ENCODE measurements at places on chromosomes 7 and 10.

DNA sequence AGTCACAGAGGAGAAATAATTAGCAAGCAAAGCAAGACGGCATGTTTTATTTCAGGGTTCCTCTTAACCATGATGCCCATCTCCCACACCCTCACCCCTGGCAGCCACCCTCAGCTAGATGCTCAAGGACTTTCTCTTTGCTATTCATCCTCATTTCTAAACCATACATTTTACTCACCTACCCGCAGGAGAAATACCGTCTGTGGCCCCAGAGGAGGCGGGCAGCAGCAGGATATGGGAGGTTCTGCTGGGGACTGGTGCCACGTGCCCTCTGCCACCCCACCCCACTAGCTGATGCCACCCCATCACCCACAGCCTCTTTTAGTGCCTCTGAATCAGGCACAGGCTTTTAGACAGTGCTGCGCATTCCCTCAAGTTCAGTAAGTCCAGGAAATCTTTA is 168.7 kb upstream of the ITGB1 start:
- no peak for DNase-seq

- DNase-seq, result no peak
Observed at GRCh38 chr7:111931016-111931517, 275.1 kb downstream of the DOCK4 start.

GRCh38 chr10:33325929-33326328 is 8.5 kb downstream of the NRP1 start:
- DNase-seq, result no peak

DNA sequence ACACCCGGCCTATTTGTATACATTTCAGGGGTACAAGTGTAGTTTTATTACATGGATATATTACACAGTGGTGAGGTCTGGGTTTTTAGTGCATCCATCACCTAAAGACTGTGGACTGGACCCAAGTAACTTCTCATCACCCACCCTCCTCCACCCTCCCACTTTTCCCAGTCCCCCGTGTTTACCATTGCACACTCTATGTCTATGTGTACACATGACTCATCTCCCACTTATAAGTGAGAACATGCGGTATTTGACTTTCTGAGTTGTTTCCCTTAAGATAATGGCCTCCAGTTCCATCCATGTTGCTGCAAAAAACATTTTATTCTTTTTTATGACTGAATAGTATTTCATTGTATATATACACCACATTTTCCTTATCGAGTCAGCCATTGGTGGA is 98.9 kb upstream of the WAC start:
- no peak for DNase-seq

DNA sequence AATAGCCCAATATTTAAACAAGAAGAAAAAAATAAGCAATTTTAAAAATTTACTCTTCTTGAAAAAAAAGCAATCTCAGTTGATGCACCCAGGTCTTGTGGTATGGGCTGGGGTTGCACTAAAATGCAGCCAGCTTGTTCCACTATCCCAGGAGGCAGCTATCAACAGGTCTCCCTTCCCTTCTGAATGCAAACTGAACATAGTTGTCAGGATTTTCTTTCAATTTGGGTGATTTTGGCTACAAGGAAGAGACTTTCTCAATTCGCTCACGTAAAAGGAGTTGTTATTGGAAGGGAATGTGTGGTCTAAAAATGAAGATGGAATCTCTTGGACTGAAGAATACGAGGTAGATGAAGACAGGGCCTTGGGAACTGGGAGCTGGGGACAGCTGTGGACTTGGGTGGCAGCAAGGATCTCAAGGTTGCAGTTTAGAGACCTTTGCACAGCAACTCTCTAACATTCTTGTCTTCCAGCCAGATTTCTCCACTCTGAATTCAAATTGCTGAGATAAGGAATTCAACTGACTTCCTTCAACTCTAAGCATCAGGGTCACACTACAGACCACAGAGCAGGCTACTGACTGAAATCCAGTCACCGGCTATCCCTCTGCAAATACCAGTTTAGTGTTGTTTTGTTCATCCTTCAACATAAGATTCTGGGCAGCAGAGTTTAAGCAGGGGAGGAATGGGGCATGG is 3.1 kb upstream of the TMEM26 start:
- no peak for DNase-seq

DNA sequence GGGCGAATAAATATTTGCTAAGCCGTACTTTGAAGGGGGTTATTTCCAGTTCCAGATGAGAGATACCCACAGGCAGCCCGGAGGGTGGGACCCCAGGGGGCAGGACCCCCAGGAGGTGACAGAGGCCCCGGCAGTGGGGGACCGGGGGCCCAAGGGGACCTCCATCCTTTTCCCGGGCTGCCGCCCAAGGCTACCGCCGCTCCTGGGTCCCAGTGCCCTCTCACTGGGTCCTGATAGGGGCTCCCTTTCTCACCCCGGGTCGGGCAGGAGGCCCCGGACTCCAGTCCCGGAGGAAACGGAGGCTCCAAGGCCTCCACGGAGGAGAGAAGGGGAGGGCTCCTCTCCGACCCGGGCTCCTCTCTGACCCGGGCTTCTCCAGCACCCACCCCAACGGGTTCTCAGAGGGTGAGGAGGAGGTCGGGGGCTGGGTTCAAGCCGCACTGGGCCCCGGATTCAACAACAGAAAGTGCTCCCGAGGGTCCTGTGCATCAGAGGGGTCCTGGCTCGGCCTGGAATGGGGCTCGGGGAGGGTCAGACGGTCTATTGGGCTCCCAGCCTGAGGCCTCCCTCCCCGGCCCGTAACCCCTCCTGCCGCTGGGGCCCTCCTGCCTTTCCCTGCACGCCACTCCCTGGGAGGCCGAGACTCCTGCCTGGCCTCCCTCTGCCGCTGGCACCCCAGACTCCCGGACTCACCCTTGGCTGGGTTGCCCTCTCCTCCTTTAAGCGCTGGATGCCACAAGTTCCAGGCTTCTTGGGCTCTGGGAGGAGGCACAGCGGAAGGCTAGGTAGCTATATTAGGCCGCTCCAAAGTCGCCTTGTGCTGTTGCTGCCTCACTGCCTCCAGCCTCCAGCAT is 62.5 kb downstream of the ZNF37A start:
- DNase-seq, result no peak

GRCh38 chr7:42987648-42988214 is 55.6 kb downstream of the MRPL32 start:
- DNase-seq, result no peak

DNA sequence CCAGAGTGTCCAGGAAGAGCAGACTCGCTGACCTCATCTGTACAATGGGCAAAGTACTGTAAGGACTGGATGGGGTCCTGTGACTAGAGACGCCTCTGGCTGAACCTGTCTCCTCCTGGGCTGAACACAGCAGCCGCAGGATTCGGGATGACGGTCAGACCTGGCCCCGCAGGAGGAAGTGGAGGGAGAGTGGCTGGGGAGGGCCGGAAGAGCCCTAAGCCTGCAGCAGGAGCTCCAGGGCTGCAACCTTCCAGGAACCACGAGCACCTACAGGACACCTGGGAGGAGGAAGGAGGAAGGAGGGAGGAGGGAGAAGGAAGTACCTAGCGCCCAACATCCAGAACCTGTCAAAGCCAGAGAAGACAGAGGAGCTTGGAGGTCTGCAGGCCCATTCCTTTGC is 30.3 kb downstream of the TNRC18 start:
- no peak for DNase-seq

- no peak for DNase-seq
Observed at GRCh38 chr10:75477680-75478079, 46.3 kb downstream of the LRMDA start.

DNA sequence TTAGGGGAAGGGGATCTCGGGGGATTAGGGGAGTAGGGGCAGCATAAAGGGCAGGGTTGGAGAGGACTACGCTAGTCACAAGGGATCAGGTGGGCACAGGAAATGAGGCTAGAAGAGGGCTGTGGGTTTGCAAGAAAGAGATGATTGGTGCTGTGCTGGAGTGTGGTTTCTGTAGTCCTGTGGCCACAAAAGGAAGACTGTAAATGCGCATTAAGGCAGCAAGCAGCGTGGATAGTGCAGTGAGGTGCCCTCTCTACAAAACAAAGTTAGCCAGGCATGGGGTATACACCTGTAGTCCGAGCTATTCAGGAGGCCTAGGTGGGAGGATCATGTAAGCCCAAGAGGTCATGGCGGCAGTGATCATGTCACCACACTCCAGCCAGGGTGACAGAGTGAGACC is 212.1 kb downstream of the MLLT10 start:
- DNase-seq, result no peak

GRCh38 chr7:139054101-139054500 is 18.3 kb upstream of the ZC3HAV1L start:
- DNase-seq, result no peak

- no peak for DNase-seq
Observed at GRCh38 chr10:44201656-44202055, 183.2 kb downstream of the CXCL12 start.

DNA sequence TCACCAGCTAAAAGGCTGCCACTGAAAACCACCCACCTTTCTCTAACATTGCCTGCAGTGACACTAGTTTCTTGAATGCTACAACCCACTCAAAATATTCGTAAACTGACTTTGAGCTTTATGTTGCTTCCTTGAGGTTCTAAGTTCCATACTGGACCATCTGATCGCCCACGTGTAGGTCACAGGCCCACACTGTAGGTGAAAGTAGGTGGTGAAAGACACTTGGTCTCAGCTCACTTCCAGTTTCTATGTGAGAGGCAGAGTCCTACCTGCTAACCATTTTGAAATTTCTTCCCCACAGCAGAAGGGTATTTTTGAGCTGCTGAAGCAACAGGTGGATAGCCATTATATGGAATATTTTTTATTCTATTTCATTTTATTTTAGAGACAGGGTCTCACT is 97.3 kb downstream of the MYO3A start:
- no peak for DNase-seq

- DNase-seq, result no peak
Observed at GRCh38 chr7:20033621-20034400, 183.4 kb downstream of the MACC1 start.

GRCh38 chr7:129831424-129832058 is 121.2 kb downstream of the UBE2H start:
- no peak for DNase-seq

DNA sequence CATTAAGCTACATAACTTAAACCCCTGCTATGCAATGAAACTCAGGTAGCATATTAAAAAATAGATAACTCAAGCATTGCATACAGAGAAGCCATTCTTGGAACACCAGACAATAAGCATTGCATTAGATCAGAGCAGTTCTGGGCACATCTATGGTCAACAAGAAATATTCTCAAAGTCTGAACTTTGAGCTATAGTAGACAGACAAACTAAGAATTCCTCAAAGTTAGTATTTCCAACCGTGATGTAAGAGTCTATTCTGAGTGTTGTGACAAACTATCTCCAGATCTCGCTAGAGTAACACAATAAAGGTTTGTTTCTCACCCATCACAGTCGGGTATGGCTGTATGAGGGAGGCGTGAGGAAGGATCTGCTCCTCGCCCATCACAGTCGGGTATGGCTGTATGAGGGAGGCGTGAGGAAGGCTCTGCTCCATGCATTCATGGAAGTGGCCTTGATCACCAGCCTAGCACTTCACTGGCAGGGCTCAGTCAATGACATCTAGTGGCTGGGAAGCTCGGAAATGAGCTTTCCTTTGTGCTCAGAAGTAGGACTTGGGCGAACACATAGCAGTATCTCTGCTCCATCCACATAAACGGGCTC is 61.6 kb upstream of the ANKRD1 start:
- DNase-seq, result no peak

DNA sequence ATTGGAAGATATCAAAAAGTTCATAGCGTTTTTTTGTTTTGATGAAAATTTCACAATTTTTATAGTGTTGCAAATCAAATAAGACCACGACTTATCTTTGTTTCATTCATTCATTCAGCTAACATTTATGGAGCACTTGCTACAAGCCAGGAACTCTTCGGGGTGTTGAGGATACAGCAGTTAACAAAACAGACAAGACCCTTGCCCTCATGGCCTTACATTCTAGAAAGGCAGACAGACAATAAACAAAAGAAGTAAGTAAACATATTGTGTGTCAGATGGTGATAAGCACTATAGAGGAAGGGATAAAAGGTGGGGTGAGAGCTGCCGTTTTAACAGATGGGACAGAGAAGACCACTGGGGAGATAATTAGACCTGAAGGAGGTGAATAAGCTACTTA is 41.6 kb upstream of the GSAP start:
- no peak for DNase-seq

- DNase-seq, result no peak
Observed at GRCh38 chr7:119397156-119397555, 875.8 kb upstream of the KCND2 start.

- DNase-seq, result no peak
Observed at GRCh38 chr10:14008740-14009080, 322.0 kb downstream of the FRMD4A start.

DNA sequence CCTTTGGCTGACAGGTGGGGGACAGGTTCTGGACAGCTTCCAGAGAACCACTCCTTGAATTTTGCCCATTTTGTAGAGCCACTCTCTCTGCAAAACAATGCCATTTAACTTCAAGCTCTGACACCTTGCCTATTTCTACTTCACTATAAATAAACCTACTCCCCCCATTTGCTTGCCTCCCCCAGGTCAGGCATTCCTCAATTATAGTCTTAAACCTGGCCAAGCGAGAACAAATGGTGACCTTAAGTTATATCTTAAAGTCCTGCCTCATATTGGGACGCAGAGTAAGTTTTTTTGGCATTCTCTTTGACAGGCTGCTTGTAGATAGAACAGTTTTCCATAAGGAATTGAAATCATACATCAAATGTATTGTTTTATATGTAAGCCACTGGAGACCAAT is 706.9 kb downstream of the LRMDA start:
- no peak for DNase-seq

DNA sequence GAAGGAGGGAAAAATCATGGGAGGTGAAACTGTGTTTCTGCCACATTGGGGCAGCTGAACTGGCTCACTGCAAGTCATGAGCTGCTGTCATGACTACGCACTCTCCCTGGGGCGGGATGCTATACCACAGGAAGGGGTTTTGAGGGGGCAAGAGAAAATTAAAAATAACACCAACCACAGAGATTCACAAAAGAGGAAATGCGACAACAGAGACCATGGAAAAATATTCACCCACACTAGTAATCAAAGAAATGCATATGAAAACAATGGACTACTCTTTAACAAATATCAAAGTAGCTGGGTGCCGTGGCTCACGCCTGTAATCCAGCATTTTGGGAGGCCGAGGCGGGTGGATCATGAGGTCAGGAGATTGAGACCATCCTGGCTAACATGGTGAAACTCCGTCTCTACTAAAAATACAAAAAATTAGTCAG is 65.2 kb upstream of the TM9SF3 start:
- DNase-seq, result peak; percentile 42

DNA sequence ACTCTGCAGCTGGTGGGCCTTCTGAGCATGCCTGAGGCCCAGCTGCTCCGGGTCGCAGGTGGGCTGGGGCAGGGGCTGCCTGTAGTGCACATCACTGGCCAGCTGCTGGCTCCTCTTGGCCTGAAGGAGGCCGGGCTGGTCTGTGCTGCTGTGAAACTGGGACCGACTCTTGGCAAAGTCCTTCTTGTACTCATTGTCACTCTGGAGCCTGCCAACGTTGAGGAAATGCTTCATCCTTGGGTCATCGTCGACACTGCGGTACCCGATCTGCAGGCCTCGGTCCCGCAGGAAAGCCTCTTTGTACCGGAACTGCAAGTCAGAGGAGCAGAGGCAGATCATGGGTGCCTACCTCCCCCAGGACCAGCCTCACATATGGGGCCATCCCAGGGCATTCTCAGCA is 37.7 kb downstream of the HABP2 start:
- no peak for DNase-seq

- DNase-seq, result no peak
Observed at GRCh38 chr10:6299234-6299633, 96.5 kb downstream of the PFKFB3 start.

- DNase-seq, result no peak
Observed at GRCh38 chr10:31129880-31130405, 98.3 kb upstream of the ZNF438 start.

- DNase-seq, result no peak
Observed at GRCh38 chr10:3830946-3831345, 45.9 kb upstream of the KLF6 start.

All from globus pallidus (tissue), 1 donor.